ENCODE measurements at places on chromosomes 1 and 21.

GRCh38 chr1:113868387-113869083 lies 3.0 kb downstream of the PTPN22 start:
- no peak for DNase-seq

- DNase-seq: no peak
Measured at GRCh38 chr21:38469642-38470041, 28.6 kb downstream of the ERG start.

DNA sequence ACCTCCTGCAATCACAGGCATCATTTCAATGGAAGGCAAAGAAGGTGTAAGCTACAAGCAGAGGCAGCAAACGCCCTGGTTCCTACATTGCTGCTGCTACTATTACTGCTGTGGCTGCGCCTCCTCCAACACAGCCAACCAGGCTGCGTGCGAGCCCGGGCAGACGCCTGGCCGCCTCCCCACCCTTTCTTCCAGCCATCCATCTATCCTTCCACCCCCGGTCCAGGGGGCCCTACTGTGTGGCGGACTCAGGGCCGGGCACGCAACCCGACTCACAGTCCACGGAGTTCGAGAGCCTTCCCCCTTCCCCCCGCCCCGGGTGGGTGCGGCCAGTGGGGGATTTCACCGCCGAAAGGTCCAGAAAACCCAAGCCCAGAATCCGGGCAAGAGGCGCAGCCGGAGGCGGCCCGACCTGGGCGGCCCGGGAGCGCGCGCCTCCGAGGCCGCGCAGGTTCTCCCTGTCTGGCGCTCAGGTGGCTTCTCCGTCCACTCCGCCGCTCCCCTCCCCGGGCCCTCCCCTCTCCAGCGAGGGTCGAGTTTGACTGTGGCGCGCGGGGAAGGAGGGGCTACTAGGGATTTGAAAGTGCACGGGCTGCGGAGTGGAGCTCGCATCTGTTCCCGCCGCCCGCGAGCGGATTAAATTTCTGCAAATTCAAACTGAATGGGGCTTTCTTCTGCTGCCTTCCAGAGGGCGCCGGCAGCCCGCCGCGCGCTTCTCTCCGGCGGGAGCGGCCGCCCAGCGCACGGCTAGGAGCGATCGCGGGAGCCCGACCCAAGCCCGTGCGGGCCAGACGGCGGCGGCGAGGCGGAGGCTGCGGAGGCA lies at the start of gene HUNK:
Gene HUNK (plus strand): TSS at position 569 of the 823 bp plus-strand sequence. CDS start 655 bp downstream, outside the sequence.
- DNase-seq: no peak

GRCh38 chr1:35691080-35691479 lies 27.6 kb downstream of the C1orf216 start:
- DNase-seq: peak; percentile 34

GRCh38 chr1:234683861-234684632 lies 74.1 kb upstream of the IRF2BP2 start:
- no peak for DNase-seq

GRCh38 chr1:232390590-232390989 lies 239.3 kb downstream of the SIPA1L2 start:
- DNase-seq: no peak

DNA sequence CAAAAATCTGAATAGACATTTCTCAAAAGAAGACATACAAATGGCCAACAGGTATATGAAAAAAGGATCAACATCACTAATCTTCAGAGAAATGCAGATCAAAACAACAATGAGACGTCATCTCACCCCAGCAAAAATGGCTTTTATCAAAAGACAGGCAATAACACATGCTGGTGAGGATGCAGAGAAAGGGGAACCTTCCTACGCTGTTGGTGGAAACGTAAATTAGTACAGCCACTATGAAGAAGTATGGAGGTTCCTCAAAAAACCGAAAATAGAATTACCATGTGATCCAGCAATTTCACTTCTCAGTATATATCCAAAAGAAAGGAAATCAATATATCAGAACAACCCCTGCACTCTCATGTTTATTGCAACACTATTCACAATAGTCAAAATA lies 65.1 kb upstream of the ATP1B1 start:
- DNase-seq: no peak

GRCh38 chr1:60281360-60281932 lies 207.9 kb upstream of the C1orf87 start:
- DNase-seq: peak; percentile 78

DNA sequence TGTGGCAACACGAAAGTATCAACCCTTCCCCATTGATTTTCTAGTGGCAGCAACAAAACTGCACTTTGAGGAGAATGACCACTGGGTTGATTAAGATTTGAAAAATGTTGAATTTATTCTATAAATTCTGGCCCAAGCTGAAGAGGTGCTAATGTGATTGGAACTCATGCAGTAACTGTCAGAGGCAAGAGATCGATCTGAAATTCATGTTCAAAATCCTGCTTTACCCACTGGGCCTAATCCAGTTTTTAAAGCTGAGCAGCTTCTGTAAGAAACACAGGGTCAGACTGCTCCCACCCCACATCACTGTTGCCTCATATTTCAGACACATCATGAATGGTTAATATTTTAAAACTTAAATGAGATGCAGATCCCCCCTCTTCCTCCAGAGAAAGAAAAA lies 617.5 kb upstream of the BEND5 start:
- DNase-seq: no peak

All from SK-N-MC (cell line).